ENCODE measurements at places on chromosomes 11 and 22.

DNA sequence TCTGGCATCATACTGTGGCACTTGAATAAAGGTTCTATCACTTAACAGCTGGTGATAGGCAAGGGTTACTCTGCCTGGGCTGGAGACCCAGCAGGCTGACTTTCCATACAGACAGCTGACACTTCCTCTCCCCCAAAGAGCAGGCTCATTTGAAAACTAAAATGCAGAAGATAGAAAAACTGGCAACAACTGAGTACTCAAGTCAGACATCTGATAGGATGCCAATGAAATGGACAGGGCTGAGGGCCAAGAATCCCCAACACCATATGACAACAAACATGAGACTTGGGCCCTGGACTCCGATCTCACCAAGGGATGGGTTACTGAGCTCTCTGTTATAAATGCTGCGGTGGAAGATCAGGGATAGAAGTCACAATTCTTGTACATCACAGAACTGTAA lies 237.2 kb downstream of the LRRC4C start:
- no peak for DNase-seq

DNA sequence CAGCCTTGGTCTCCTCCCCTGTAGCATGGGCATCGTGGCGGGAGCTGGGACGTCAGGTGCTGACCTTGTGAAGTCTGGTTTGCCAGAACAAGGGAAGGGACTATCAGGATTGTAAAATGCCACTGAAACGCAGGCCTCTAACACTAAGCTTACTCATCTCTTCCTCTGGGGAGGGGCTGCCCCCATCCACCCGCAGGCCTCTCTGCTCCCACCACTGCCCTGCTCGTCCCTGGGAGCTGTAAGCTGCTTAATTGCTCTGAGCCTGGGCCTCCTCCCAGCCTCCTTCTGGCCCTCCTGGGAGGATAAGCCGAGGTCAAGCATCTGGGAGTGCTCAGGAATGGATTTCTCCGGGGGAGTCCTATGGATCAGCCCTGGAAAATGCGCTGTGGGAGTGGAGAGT lies 8.4 kb downstream of the SHISAL1 start:
- DNase-seq, result no peak

GRCh38 chr11:131522851-131523250 lies 152.4 kb downstream of the NTM start:
- no peak for DNase-seq

DNA sequence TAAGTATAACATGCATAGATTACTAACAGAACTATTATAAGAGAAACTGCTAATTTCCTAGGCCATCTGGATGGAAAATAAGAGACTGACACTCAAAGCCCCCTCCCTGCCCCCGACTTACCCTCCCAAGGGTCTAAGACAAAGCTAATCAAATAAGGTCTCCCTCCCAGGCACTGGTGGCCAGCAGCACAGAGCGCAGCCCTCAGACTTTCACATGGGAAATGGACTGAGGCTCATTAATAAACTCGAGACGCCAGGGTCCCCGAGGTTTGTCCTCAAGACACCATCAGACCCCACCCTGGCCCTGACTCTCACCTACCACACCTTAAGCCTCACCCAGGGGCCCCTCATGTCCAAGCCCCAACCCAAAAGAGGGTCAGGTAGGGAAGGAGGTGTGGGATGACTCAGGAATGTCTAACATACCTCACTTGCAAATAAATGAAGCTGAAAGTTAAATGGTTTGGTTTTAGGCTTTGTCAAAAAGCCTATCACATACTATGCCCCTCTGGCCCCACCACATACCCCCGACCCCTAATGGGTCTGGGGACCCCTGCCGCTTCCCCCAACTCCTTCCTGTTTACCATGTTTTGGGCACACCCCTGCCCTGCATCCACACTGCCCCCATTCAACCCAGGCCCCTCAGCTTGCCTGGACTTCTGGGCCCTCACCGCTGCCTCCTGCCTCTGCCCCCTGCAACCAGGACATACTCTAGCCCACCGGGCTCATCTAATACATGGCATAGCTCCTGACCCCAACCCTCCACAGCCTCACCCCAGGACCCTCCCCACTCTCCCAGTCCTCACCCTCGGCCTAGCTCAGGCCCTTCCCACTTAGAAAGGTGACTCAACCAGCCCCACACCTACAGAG lies 11.4 kb downstream of the ARAP1 start:
- DNase-seq, result no peak

GRCh38 chr11:6480299-6480914 lies 724 bp downstream of the ARFIP2 start:
- no peak for DNase-seq

- no peak for DNase-seq
Observed at GRCh38 chr22:42871146-42872050, 14.3 kb upstream of the ARFGAP3 start.

DNA sequence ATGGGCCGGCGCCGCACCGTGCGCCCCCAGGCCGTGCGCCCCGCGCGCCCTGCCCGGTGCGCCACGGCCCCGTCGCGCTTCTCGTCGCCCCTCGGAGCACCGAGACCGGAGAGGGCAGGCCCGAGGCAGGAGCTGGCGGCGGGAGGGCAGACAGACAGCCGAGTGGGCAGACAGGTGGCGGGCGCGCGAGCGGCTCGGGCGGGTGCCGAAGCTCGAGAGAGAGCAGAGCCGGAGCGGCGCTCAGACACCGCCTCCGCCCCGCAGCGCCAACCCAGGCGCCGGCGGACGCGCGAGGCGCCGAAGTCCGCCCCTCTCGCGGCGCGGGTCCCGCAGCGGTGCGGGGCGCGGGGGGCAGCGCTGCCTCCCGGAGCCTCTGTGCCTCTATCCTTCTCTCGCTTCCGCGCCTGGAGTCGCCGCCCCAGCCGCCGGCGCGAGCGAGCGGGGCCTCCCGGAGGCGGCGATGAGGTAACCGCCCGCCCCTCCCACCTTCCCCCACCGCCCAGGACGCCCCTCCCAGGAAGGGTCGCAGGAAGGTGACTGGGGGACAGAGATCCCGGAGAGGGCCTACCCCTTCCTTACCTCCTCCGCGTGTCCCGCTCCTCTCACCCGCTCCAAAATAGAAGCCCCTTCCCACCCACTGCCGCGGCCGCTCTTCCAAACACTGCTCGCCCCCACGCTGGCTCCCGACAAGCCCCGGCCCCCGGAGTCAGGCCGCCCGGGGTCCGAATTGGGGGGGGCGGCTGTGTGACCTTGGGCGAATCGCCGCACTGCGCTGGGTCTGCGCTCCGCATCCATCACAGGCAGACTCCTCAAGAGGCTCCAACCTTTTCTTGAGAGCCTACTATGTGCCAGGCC lies at the start of gene RASL10A:
Gene RASL10A, minus strand, starts transcription at position 412 of the 855 bp plus-strand sequence. CDS start 451 bp downstream, outside the sequence.
- no peak for DNase-seq

GRCh38 chr11:29612423-29612822 lies 404.4 kb downstream of the KCNA4 start:
- DNase-seq, result no peak

Measured in activated T-helper 1 cell treated with anti-CD3 and anti-CD28 coated beads, Interleukin-2, amount 50 U/mL, for 16 hours (primary cell).